ENCODE measurements at places on chromosomes 11 and 22.

- DNase-seq: no peak
These were observed 43.6 kb downstream of the OR2AG2 start for GRCh38 chr11:6727971-6728760.

GRCh38 chr11:111305876-111306275 lies 7.5 kb downstream of the POU2AF3 start:
- DNase-seq: no peak

- DNase-seq: no peak
These were observed 1.1 kb upstream of the SCT start for GRCh38 chr11:628056-628455.

DNA sequence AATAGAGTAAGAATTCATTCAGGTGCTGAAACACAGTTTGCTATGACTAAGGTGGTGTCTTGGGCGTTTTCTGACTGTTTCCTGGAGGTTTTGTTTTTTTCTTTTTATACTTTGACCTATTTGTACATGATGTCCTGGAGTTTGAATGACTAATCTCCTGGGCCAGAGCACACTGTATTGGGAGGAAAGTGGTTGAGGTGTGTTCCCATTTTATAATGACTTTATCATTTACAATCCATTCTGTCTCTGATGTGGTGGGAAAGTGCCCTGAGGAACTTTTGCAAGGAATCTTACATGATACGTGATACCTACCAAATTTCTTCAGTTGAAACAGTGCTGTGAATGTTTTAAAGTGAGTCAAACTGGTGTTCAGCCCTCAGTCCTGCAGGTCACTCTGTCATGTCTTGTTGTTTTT lies 80.8 kb downstream of the TNRC6B start:
- no peak for DNase-seq

DNA sequence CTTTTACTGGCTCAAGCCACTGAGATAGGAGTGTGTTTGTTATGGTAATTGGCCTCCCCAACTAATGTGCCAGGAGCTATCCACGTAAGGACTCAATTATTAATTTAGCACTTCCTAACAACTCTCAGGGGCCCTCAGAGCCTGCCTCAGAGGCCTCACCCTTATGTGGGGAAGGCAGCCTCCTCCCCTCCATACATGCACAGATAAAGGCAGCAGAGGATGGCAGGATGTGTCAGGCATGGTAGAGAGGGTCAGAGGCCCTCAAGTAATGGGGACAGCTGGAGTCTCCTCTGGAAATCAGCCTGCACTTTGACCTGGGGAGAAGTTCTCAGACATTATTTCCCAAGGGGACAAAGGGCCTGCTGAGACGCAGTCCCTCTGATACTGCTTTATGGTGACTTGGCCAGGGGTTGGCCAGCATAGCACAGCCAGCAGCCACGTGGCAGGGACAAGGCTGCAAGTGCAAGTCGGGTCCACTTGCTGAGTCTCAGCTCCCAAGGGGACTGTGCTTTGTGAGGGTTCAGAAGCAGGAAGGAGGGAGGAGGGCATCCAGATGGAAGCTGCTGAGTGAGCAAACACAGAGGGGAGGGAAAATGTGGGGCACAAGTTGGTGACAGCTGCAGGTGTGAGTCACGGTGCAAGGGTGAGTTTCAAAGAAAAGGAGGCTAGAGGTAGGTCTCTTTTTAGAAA lies 17.0 kb downstream of the MOGAT2 start:
- DNase-seq: no peak

- no peak for DNase-seq
These were observed 204.5 kb downstream of the GUCY1A2 start for GRCh38 chr11:106813806-106814205.

GRCh38 chr11:57566905-57567514 lies 462 bp downstream of the UBE2L6 start:
- DNase-seq: no peak

DNA sequence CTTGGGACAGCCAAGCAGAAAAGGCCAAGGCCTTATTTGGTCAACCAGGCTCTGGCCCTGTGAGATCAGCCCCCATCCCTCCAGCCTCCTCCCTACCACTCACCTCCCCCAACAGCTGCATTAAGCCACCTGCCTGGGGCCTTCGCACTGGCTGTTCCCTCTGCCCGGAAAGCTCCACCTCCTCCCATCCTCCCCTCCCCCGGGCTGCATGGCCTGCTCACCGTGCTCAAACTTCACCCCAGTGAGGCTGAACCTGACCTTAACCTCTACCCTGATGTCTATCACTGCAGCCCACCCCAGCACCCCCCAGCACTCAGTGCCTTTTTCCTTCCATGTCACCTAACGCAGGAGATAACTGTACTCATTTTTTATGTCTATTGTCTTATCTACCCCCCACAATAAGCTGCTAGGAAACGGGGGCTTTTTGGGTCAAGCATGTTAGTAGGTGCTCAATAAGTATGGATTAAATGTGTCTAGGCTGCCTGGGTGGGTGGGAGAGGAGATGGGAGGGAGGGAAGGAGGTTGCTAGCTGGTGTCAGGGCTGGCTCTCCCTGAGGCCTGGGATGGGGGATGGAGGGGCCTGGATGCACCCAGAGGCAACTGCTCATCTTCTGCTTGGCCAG lies 912 bp downstream of the PTPRCAP start:
- no peak for DNase-seq

DNA sequence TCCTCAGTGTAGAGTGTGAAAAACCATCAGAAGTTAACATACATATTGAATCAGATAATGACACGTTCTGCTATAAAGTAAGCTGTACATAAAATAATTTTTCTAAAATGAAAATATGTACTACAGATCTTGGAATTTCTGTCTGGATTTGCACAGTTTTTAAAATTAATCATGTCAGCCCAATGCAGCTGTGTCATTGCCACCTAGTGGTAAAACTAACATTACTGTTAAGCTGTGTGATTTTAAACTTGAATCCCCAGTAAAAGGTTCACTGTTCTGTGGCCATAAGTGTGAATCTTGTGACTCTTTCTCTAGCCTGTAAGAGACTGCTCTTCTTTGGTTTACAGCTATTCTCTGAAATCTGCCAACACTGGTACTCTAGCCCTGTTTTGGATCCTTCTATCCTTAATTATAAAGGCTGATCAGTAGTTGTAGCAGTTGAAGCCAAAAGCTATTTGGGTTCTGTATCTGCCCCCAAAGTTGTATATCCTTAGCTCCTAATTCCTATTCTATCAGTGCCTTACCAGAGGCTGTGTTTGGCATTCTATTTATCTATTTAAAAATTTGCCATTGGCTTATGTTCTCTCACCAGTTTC lies 4.0 kb downstream of the JRKL start:
- DNase-seq: peak; percentile 20

DNA sequence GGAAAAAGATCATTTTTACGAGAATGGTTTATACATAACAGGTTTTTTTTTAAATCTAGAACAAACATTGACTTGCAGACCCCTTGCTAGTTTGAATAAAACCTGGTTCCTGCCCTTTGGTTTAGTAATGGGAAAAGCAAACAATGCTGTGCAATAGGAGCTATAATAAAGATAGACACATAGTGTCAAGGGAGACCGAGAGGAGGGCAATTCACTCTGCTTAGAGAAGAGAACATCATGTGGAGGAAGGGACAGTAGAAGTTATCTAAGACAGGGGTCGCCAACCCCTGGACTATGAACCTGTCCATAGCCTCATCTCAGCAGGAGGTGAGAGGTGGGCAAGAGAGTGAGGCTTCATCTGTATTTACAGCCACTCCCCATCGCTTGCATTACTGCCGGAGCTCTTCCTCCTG lies 7.0 kb upstream of the RDX start:
- no peak for DNase-seq

DNA sequence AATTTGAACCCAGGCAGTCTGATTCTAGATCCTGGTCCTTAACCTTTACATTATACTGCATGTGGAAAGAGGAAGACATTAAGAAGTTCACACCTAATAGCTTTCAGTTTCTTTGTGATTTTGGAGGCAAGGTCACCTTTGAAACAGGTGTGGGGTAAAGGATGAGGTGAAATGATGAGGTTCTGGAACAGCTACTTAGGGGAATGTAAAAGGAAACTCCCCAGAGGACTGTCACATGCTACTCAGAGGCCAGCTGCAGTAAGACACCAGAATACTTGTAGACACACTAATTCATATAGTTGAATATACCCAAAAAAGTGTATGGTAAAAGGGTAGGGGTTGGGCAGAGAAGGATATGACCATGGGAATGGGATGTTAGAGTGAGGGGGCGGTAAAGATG lies 5.4 kb downstream of the APIP start:
- no peak for DNase-seq

GRCh38 chr11:30825723-30826122 lies 239.6 kb upstream of the MPPED2 start:
- DNase-seq: no peak

DNA sequence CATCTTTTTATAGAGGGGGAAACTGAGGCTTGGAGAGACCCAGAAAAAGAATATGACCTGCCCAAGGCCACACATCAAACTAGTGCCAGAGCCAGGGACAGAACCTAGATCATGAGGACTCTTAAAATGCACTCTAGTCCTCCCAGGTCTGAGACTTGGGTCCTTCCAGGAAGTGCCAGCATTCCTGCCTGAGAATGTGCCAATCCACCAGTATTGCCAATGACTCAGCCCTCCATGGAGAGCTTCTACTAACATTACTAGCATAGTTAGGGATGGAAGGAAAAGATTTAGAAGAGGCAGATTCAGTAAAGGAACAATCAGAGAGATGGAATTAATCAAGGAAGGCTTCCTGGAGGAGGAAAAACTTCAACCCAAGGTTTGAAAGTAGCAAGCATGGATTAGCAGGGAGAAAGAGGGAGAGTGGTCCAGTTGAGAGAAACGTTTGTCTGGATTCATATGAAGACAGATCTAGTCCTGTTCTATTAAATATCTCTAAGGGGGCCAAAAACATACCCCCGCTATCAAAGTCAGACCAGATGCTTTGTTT lies 20.1 kb upstream of the SMIM35 start:
- no peak for DNase-seq

DNA sequence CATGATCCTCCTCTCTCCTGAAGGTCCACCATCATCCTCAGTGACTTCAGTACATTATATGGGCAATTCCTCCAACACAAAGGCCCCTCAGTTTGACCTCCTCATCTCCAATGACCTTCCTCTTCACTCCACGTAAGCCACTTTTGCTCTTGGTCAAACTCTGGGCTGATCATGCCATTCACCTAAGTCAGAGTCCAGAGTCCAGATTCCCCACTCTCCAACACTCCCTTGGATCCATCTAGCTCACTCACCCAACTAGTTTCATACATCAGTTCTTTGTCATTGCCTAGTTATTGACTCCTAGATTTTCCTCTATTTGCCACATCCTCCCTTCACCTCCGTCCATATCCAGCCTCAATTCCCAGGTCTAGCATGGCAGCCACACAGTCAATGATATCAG lies 30.5 kb upstream of the TTC12 start:
- DNase-seq: no peak

GRCh38 chr11:92383430-92383829 lies 158.8 kb downstream of the FAT3 start:
- no peak for DNase-seq

DNA sequence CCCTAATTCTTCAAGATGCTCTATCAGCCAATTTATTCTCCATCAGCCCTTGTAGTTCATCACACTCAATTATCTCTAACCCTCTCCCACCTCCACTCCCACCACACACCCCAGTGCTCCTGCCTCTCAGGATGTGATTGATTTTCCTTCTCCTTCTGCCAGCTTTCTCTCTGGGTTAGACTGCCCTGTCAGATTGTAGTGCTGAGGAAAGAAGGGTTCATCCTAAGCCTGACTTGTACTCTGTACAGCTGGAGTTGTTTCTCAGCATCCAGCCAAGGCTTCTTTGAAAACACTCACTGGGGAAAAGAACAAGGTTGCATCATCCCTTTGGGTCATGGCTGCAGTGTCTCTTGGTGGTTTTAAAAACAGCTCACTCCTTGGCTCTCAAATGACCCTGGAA lies 61.2 kb downstream of the CECR2 start:
- DNase-seq: no peak

- DNase-seq: no peak
These were observed 714 bp downstream of the CD59 start for GRCh38 chr11:33735271-33736147.

DNA sequence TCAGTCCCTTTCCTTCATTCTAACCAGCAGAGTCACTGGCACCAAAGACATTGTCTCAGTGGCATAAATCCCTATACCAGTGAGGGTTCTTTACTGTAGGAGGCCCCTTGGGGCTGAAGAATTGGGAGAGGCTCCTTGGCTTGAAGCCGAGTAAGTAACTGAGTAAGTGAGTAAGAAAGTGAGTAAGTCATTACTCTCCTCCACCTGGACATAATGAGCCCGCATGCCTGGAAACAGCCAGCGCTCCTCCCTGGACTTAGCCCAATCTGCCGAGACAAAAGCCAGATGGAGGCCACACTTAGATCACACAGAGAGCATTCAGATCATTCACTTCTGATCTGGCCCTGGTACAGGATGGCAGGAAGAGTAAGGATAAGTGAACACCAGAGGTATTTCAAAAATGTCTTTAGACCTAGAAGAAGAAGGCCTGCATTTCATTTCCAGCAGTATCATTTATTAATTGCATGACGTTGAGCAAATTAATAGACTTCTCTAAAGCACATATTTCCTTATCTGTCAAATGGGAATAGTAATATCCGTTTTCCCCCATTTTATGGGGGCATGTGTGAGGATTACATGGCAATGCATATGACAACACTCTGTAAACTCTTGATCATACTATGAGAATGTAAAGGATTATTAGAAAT lies 8.2 kb upstream of the MICAL3 start:
- DNase-seq: peak; percentile 97

GRCh38 chr11:57001674-57002401 lies 13.1 kb downstream of the OR5AK2 start:
- no peak for DNase-seq
